ENCODE measurements at places on chromosomes 2 and 18. TPM values are rescaled to one million over a fixed set of nuclear protein-coding genes. Genes with fewer than 3 reads are reported as not detected.

DNA sequence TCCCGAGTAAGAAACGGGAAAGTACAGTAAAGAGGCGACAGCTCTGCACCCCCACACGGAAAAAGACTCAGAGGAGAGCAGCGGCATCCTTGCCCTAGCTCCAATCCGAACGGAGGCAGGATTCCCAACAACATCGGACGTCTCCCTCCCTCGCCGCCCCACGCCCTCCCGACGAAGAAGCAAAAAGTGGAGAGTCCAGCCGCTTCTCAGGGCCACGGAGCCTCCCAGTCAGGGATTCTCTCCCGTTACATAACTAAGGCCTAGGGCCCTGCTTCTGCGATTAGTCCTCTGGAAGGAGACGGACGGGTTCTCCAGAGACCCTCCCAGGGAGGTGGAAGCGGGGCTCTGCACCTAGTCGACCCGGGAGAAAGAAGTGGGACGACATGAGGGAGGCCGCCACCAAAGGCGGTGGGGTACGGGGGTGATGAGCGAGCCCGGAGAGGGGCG lies 587 bp downstream of the SUMO1 start:
- DNase-seq: no peak

- DNase-seq: no peak
Observed at GRCh38 chr2:195620501-195620900, 36.5 kb upstream of the SLC39A10 start.

DNA sequence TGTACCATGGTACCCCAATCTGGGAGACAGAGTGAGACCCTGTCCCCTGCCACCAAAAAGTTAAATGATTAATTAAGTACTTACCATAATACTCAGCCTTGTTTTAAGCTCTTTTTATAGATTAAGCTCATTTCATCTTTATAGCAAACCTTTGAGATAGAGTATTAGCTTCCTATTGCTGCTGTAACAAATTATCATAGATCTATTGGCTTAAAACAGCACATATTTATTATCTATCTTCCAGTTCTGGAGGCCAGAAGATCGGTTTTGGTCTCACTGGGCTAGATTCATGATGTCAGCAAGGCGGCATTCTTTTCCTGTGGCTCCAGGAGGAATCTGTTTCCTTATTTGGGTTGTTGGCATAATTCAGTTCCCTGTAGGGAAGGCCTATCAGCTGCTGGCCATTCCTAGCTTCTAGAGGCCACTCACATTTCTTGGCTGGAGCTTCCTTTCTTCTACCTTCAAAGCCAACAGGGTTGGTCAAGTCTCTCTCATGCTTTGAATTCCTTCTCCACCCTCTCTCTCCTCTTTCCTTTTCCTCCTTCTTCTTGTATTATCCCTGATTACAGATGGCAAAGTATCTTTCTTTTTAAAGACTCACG lies 13.7 kb upstream of the GREB1 start:
- no peak for DNase-seq

DNA sequence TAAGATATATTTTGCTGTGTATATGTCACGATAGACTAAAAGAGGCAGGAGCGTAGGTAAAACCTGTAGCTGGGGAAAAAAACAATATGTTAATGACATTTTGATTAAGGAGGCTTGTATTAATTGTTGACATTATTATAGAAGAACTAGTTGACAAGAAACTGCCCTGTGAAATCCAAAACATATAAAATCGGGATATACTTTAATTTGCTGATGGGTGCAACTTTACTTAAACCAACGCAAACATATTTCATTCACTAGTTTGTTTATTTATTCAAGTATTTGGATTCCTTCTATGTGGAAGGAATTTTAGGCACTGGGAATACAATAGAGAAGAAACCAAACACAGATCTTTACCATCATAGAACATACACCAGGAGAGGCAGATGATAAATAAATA lies 8.0 kb downstream of the WDR7 start:
- no peak for DNase-seq

- DNase-seq: no peak
Observed at GRCh38 chr2:30730736-30731647, 76.3 kb downstream of the CAPN13 start.

GRCh38 chr2:75788902-75789301 lies 78.2 kb upstream of the GCFC2 start:
- no peak for DNase-seq

GRCh38 chr2:119821266-119821665 lies 61.5 kb downstream of the PTPN4 start:
- no peak for DNase-seq

DNA sequence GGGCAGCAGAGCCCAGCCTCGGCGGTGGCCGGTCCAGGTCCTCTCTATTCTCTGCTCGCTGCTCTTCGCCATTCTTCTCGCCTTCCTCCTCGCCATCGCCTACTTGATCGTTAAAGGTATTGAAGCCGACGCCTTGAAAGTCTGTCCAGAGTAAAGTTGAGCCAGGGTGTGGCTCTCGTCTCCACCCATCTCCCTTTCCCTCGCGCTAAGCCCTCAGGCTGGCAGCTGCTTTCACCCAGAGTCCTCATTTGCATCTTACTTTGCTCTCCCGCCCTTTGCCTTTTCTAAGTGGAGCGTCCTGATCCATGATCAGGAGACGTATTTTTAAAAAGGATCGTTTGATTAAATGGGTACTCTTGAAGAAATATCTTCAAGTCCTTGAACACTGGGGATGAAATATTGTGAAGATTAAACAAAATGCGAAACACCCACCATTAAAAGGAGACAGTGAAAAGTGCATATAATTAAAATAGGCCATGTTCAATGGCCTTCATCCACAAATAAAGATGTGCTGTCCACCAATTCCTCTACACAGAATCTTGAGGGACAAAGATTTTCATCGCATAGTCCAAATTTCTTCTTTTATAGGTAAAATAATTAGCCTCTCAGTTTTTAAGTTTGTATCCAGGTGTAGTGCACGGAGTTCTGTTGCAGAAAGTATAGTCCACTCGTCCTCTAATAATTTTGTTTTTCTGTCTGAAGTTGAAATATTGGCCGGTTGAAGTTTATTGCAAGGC lies 657 bp downstream of the ARL6IP6 start:
- DNase-seq: no peak

DNA sequence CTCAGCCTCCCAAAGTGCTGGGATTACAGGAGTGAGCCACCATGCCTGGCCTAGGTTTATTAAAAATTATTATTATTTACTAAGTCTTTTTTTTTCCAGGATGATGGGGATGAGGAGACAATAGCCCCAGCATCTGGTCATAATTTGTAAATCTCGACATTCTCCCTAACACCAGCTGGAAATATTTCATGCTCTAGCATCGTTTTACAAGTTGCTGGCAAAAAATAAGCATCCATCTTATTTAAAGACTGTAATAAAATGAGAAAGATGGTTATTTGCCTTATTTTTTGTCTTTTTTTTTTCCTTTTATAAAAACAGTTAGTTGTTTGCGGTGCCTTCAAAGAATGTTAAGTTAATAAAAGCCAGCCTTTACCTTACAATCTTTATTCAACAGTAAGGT lies 56.7 kb downstream of the SF3B1 start:
- no peak for DNase-seq

- no peak for DNase-seq
Observed at GRCh38 chr2:12363569-12363968, 353.2 kb upstream of the TRIB2 start.

GRCh38 chr2:132963161-132963560 lies 293.2 kb upstream of the LYPD1 start:
- no peak for DNase-seq

- DNase-seq: no peak
Observed at GRCh38 chr2:149908726-149909683, 321.4 kb upstream of the MMADHC start.

- no peak for DNase-seq
Observed at GRCh38 chr18:8752329-8752728, 47.0 kb downstream of the MTCL1 start.

- no peak for DNase-seq
Observed at GRCh38 chr2:178477443-178478129, 814 bp downstream of the FKBP7 start.

DNA sequence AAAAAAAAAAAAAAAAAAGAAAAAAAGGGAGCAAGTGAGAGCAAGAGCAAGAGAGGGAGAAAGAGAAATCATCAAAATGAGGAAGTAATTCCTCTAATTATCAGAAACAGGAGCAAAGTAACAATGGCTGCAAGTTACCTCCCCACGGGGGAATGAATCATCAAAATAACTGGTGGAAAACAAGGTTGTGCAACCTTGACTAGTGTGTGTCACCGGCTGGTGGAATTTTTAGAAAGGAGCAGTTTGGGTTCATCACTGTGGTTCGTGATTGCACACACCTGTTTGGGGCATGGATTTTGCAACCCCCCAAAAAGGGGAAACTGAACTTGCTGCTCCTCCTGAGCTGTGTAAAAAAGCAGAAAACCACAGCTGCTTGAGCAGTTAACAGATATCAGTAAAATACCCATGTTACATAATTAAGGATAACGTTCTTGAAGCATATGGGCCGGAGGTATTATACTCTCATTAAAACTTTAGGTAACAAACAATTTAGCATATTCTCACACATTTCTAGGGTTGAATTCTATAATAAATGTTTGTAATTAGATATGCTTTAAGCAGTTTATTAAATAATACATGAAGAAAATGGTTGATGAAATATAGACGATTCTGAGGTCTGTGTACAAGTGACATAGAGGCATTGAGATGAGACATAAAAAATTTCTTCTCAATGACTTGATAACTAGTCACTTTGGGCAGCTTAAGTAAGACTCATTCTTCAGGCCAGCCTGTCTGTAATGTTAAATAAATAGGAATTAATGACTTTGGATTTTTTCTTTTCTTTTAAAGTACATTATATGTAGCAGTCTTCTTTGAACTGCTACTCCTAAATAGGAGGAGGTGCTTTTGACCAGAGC lies 184.2 kb upstream of the ZEB2 start:
- DNase-seq: peak; percentile 88

DNA sequence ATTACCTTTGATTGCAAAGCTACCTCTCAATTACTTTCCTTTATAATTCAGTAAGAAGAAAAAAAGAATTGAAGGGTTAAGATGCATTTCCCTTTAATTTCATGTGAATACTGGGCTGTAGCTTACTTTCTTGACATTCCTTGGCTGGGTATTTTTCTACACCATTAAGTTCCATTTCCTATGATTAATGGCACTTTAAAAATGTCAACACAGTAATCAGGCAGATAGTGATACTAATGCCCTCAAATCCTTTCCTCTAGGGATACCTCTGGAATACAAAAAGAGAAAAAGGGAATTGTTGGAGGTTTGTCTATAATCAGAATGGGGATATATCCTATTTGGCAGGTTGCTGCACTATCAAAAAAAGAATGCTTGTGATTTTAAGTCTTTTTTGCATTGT lies 216.9 kb downstream of the SRBD1 start:
- DNase-seq: no peak

DNA sequence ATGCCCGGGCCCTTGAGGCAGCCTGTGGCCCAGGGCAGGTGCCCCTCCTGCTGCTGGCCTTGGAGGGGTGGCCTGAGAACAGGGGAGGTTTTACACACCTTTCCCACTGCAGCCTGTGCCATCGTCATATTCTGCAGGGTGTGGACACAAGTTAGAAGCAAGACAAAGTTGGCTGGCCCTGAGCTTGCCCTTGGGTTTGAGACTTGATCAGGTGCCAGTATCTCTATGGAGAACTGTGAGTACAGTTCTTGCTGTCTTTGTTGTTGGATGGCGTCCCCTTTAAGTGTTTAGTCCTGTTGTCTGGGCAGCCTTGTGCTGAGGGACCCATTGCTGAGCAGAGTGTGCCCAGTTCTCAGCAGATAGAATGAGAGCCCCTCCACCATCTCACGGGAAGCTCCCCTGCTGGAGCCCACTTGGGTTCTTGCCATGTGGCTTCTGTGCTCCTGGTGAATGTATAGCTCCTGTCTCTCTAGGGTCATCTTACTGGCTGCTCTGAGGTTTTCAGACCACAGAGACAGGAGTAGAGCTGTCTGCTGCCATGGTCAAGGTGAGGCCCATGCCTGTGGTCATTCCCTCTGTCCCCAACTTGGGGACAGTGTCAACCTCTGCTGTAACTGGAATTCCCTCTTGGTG lies 115.9 kb downstream of the SH3RF3 start:
- DNase-seq: no peak

DNA sequence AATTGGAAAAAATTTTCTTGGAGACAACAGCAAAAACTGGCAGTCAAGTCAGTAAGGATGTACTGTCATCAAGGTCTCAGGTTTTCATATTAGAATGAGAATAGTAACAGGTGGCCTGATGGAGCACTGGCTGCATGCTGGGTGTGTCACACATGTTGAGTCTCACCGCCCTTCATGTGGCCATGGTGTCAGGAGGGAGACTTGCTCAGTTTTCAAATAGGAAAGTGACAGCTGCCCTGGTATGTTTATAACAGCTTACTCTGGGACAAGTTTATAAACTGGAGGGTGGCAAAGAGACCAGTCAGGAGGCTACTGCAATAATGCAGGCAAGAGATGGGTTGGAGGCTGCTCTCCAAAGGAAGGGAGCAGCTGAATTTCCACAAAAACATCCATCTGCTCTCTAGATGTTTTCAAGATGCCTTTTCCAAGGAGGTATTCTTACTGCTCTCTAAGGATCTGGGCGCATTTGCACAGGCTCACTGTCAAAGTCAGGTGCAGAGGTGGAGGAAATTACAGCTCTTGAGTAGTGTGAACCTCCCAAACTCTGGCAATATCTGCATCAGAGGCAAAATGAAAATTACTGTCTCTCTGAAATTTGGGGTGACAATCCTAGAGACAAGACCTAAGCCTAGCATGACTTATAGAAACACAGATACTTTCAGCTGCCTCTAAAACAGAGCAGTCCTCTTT lies 321.9 kb upstream of the RAB12 start:
- DNase-seq: no peak

DNA sequence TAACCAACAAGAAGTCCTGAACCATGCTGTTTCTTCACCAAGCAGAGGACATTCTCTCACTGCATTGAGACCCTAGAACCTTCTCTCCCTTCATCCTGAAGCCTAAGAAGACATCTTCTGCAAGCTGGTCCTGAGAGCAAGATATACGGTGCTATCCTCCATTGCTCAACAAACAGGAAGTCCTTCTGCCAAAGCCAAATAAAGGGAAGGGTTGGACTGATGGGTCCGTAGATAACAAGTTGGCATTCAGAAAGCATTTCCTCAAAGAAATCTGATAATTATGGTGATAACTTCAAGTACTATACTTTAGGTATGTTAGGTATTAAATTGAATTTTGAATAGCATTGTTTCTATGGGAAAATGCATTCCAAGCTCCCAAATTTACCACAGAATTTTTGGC lies 23.3 kb downstream of the GRB14 start:
- no peak for DNase-seq

GRCh38 chr2:220670511-220670910 lies 901.6 kb downstream of the EPHA4 start:
- DNase-seq: no peak

Gene MAP3K19
- not detected for total RNA-seq

Gene ASNSD1
- 27.7 TPM for total RNA-seq

Gene ALPP
- not detected for total RNA-seq

Gene GRHL1
- total RNA-seq: 1.1 TPM

Gene IL1RL2
- 0.35 TPM for total RNA-seq

Gene PRSS56
- total RNA-seq: not detected

Gene RAD51AP2
- 0.43 TPM for total RNA-seq

Gene UBXN2A
- total RNA-seq: 22.4 TPM
